ENCODE measurements at places on chromosomes 11 and 22.

DNA sequence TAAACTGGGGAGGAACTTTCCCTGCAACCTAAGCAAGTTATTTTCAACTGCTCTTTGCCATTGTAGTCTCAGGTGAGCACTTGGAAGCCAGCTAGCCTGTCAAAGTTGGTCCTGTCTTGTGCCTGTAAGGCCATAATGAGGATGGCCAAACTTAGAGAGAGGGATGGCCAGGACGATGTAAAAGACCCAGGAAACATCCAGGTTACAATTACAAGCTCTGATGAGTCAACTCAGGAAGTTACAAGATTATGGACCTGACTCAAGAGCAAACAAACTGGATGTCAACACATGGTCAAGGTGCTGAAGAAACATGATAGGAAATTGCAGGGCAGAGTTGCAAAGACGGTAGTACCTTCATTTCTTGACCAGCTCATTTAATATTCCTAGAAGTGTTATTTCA is 1.6 kb downstream of the GTPBP1 start:
- DNase-seq: no peak

- DNase-seq: no peak
These were observed 154.5 kb downstream of the OR4C45 start for GRCh38 chr11:50187220-50187619.

DNA sequence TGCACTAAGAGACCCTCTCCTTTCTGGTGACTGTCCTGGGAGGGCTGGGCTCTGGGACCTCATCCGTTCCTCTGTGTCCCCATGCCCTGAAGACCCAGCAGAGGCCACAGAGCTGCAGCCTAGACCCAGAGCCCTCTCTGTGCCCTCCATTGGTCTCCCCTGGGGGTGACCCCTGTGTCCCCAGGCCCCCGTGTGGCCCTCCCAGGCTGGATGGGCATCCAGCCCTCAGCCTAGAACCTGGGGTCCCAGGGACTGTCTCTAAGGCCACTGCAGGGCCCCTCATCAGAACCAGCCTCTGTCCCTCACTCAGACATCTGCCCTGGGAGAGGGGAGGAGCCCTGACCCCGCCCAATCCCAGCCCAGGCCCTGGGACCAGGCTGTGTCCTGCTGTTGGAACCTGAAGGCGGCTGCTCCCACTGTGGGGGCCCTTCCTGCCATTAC is 5.7 kb downstream of the IGLL1 start:
- DNase-seq: no peak

DNA sequence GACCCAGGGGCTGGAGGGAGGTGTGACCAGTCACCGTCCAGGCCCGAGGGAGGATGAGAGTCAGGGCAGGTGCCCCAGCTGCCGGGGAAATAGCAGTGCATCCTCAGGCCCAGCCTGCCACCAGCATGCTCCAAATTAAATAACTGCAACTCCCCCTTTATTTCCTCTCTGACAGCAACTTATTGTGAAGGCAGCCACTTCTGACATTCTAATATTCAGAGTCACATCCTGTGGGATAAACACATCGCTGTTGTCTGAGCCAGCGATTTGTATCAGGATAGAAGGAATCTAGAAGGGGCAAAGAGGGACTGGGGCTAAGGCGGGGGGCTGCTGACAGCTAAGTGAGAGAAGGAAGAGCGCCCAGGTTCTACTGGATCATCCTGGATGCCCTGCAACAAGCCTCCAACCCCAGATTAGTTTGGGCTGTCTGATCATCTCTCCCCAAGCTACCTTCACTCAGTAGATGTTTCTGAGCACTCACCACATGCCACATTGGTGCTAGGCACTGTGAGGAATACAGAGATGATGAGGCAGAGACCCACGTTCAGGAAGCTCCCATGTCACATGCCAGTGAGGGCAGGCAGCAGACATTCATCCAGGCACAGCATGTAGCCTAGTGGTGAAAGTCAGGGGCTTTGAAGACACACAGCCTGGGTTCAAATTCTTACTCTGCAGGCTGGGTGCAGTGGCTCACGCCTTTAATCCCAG is 214.1 kb downstream of the BUD13 start:
- no peak for DNase-seq

- no peak for DNase-seq
These were observed 99.8 kb downstream of the FBXO7 start for GRCh38 chr22:32574411-32574810.

DNA sequence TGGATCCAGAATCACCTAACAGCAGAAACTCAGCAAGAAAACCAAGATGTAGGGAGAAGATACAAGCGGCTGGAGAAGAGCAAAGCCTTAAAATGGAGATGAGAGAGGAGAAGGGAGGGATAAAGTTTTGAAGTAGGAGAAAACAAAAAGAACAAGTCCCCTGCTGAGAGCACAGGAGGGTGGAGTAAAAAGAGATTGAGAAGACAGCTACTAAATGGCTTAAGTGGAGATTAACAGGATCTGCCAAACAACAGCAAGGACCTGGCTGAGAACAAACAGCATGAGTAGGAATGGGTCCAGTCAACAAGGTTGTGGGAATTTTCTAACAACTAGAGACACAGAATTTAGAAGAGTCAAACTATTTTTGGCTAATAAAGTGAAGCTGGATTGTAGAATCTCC is 18.1 kb downstream of the BTG4 start:
- no peak for DNase-seq

- DNase-seq: no peak
These were observed 31.0 kb upstream of the HSD17B12 start for GRCh38 chr11:43649501-43649900.

DNA sequence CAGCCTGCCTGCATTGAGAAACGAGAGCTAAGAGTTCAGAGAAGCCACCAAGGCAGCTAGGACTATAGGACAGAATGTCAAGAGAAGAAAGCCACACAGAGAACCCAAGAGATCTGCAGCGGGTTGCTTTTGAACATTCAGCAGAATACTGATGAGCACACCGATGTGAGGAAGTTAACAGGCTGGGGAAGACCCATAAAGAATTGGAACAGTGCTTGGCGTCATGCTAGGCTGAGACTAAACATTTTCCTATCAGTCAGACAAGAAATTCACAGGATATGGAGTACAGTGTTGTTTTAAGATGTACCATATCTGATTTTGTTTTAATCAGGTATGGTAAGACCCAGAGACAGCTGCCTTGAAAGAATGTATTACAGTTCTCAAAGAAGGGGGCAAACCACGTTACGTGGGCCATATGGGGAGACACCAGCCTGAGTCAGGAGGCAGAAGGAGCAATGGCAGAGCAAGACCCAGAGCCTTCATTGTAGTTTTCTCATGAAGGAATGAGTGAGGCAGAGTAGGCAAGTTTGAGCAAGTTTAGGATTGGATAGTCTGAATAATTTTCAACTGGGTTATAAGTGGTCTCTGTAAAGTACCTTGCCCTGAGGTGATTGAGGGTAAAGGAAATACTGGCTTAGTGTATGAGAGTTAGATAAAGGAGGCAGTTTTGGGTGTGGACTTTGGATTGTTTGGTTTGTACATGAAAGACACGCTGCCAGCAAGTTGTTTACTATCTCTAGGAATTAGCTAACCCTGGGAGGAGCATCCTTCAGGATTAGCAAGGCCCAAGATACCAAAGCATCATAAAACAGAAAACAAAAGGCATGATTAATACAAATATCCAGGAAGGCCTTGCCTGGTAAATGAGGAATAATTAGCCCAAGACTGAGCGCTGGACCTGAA is 14.3 kb downstream of the LRRC75B start:
- DNase-seq: no peak

GRCh38 chr22:21099578-21099977 is 53.8 kb downstream of the LRRC74B start:
- no peak for DNase-seq

DNA sequence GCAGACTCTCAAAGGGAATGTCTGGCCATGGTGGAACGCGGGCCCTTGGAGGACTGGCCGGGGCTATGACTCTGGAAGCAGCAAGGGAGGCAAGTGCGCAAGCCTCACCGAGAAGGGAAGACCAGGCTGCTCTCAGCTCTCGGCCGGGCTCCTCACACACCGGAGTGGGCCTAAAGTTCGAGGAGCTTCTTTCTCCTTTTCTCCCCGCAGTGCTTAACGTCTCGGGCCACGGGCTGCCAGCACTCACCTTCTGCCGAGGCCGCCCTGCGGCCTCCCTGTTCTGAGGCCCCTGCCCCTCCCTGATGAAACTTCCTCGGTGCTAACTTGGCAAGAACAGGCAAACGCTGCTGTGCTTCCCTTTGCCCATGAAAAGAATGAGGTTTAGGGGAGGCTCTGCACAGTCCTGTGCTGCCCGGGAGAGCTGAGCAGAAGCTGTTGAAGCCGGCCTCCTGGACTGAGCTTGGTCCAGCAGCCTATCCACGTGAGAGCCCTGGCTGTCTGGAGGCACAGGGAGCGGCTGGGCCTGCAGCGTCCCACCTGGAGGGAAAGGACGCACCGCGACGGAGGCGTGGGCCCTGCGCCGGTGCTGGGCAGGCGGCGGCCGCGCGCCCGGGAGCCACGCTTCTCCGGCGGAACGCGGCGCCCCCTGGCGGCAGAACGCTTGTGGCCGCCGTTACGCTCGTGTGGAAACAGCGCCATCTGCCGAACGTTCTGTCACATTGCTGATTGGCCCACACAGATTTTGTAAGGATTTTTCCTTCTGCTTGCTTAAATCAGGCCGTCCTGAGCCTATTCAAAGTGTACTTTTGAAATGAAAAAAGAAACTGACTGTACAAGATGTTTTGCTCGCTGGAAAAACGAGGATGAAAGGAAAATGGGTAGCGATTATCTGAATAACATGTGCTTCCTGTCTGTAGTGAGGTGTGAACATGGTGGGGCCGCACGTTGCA is 65.0 kb upstream of the TMEM45B start:
- peak; percentile 71 for DNase-seq

Measured in stimulated activated CD4-positive, alpha-beta T cell treated with anti-CD3 and anti-CD28 coated beads, Interleukin-1b, Interleukin-23, amount 100 ng/mL, for 48 hours (primary cell).